Stromal cell of bone marrow (primary cell): ENCODE measurements at places on chromosomes 7 and 10.

DNA sequence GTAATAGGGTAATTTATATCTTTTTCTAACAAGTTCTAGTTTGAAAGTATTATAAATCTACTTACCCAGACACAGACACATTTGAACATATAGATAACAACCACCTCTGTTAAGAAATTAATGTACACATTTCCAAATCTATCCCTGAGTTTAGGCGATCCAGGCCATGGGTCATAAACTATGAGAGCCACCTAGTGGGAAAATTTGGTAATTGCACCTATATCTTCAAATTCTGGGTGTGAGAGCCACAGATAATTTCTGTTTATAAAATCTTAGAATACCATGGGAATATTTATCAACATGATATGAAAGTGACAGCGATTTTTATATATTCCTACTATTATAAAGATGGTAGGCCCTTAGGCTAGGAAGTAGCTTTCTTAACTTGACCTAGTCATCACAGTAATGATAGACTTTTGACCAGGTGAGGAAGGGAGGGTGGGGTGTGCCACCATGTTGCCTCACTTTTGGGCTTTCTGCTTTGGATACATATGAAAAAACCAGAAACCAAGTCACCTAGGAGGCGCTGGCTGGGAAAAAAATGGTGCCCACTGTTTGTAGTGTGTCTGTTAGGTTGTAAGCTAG lies 8.0 kb upstream of the EPHA1 start:
- DNase-seq = peak; percentile 28

- no peak for DNase-seq
Measured at GRCh38 chr7:105639667-105640493, 58.6 kb upstream of the EFCAB10 start.

GRCh38 chr10:28938745-28939144 lies 261.4 kb downstream of the BAMBI start:
- DNase-seq = no peak

- DNase-seq = no peak
Measured at GRCh38 chr7:289756-290553, at the start of gene FOXL3. Gene FOXL3, plus strand, starts transcription at chr7:290170. Its CDS starts 0 bp downstream, at chr7:290170.

DNA sequence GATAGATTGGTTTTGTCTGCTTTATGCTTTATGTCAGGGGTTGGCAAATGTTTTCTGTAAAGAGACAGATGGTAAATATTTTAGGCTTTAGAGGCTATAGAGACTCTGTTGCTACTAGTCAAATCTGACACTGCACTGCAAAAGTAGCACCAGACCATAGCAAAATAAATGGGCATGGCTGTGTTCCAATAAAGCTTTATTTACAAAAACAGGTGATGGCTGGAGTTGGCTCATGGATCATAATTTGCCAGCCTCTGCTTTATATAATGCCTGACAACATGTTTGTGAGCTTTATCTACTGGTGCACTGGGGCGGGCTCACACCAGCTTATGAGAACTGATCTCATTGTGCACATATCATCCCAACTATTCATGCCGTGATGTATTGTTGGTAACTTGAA lies 120.1 kb downstream of the PLXDC2 start:
- no peak for DNase-seq

DNA sequence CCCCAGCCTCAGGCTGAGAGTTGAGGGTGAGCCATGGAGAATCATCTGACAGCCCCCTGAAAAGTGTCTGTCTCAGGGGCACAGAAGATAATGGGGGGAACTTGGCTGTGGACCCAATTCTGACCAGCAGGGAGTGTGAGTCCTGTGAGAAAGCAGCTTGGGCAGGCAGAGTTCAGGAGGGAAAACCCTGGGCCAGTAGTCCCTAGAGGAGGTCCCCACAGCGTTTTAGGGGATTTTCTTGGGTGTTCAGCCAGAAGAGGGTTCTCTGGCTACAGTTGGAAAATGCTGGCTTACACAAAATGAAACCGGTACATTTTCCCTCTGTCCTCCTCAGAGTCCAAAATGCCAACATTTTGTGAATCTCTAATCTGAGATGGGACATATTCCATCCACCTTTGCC lies 35.8 kb upstream of the TRIM8 start:
- no peak for DNase-seq

- no peak for DNase-seq
Measured at GRCh38 chr7:83957333-83957732, 237.3 kb downstream of the SEMA3A start.

DNA sequence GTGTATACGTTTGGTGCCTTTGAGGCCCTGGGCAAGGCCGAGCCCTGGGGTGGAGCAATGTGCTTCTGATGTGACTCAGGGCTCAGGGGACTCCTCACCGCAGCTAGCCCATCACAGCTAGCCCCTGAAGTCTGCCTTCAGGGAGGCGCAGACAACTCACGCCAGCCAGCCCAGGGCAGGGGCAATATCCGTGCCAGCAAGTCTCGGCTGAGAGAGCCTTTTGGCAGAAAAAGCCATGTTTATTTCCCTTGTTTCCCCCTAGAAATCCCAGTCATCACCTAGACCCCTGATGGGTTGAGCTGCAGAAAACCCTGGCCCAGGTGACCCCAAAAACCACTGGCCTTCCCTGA lies 90.4 kb downstream of the CHST15 start:
- DNase-seq = no peak

DNA sequence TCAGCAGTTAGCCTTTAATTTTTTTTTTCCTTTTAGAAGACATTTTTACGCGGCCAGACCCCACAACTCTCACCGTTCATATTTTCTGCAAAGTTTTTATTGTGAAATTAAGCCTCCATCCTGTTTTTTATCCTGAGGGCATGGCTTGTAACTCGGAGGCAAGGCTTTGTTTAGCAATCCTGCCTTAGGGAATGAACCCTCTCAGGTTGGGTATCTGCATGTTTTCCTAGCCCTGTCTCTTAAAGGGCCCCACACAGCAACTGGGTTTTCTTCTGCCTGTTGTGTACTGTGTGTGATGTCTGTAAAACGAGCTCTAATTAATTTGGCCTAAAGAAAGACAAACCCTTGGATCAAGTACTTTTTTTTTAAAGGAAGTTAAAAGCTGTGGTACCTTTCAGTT lies 130.2 kb upstream of the COBL start:
- no peak for DNase-seq

- DNase-seq = no peak
Measured at GRCh38 chr10:86191686-86192085, 174.9 kb downstream of the GRID1 start.

- DNase-seq = no peak
Measured at GRCh38 chr10:22560913-22561239, 153.5 kb downstream of the PIP4K2A start.

DNA sequence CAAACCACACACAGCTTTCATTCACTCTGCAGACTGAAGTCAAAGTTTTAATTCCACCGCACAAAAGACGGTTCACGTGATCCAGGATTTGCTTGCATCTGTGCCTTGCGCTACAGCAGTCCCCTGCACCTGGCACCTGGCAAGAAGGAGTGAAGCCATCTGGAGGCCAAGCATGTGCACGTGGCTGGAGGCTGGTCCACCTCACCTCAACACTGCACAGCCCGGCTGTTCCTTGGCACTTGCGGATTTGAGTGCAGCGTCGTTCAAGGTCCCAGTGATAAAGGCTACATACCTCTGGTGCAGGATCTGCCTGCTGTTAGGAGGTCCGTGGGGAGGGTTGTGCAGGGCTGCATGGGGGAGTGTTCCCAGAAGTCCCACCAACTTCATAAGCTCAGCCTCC lies 248.5 kb upstream of the GRB10 start:
- DNase-seq = no peak

DNA sequence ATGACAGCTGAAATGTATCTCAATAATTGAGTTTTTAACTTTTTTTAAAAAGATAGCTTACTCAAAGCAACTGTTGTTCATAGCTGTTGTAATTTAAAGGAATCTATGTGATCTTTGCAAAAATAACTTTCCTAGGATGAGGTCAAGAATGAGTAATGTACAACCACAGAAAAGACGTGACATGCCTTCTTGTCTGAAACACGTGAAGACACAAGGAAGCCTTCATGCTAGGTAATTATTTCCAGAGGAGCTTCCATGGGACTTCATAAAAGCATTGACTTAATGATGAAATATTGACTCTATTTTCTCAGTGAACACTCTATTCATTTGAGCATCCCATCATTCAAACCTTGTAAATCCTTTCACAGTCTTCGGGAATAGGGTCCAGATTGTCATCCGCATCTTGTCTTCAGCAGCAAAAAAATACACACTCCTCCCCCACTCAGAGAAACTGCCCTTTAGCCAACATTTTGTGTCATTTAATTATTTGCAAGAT lies 528.0 kb downstream of the NRG3 start:
- no peak for DNase-seq

GRCh38 chr7:116548506-116548905 lies 23.7 kb downstream of the CAV1 start:
- DNase-seq = no peak

GRCh38 chr10:104630731-104631130 lies 10.4 kb upstream of the SORCS3 start:
- no peak for DNase-seq

DNA sequence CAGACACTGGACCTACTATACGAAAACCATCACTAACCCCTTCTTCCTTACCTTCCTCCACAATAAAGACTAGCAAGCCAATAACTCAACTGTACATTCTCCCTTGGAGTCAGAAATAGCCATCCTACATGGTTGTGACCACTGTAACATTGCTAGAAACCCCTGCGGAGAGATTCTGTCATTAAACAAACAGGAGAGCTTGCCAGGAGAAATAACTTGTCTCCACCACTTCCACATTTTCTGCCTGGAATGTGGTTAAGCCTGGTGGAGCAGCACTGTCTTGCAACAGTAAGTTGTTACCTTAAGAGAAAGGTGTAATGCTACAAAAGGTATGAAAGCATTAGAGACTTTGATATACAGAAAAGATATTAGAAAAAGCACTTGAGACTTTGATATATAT lies 45.8 kb downstream of the THSD7A start:
- DNase-seq = peak; percentile 3

DNA sequence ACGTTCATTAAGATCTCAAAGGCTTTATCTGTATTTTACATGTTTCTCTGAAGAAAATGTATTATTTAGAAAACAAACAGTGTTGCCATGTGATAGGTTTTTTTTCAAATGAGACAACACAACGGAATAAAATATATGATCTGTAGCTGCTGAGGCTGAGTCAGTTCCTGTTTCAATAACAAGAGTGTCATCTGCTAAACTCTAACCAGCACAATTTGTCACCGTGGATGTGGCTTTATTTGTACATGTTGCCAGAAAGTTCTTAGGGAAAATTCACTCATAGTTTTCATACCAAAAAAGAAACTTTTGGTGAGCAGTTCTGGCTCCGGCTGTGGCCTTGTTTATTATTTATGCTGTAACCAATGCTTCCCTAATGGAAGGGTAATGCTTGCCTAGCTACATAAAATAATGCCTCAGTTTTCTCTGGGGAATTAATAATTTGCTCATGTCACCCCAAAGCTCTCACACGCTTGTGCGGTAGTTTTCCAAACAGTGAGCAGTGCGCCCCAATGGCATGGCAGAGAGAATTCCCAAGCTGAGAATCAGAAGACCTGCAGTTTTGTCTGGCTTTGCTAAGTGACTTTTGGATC lies 20.3 kb upstream of the KLF6 start:
- peak; percentile 81 for DNase-seq

GRCh38 chr7:87091487-87092066 lies 32.1 kb upstream of the ELAPOR2 start:
- DNase-seq = no peak

DNA sequence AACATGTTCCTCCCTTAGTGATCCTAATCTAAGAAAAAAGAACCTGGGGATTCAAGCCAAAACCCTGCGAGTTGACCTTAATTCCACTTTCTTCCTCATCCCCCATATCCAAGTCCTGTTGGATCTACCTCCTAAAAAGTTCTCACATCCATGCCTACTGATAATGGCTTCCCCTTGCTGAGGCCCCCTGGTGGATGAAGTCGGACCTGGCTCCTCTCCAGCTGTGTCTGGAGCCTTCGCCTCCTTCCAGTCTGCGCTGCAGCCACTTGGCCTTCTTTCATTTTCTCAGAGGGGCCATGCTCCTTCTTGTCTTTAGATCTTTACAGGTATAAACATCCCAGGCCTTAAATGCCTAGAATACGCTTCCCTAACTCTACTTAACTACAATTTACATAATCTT lies 8.1 kb downstream of the PDE1C start:
- DNase-seq = no peak

- no peak for DNase-seq
Measured at GRCh38 chr10:88390041-88390440, 193.1 kb downstream of the RNLS start.

DNA sequence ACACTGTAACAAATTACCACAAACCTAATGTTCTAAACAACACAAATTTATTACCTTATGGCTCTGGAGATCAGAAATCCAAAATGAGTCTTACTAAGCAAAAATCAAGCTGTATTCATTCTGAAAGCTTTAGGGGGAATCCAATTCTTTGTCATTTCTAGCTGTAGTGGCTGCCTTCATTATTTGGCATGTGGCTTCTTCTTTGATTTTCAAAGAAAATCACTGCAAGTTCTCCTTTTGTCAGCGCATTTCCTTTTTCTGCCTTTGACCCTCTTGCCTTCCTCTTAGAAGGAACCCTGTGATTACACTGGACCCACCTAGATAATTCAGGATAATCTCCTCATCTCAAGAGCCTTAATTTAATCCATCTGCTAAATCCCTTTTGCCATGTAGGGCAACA lies 36.9 kb downstream of the ZPBP start:
- DNase-seq = no peak

DNA sequence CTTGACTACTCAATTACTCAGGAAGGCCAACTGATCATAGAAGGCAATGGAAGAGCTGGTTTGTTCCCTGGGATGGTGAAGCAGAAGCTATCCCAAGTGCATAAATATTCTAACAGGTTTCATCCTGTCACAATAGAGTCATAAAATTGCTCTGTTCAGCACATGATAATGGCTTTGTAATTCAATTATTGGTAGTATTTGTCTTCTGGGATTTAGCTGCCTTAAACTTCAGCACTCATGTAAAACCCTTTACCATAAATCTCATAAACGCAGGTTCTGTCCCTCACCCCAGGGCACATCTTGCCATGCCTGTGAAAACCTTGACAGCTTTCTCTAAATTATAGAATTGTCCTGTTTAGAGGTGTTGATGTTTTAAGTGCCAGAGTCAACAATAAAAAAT lies 417.6 kb downstream of the SORCS1 start:
- DNase-seq = no peak

DNA sequence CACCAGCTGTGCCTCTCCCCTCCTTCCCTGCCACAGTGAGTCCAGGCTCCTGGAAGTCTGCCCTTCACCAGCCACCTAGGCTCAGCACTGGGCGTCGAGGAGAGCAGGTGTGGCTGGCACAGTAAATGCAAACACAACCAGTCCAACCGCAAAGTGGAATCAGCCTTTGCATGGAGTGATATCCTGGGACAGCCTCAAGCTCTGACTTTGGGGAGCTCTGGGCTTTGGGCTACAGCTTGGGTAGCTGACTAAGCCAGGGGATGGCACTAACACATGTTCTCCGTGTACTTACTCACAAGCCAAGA lies 312.4 kb downstream of the KCNMA1 start:
- no peak for DNase-seq

DNA sequence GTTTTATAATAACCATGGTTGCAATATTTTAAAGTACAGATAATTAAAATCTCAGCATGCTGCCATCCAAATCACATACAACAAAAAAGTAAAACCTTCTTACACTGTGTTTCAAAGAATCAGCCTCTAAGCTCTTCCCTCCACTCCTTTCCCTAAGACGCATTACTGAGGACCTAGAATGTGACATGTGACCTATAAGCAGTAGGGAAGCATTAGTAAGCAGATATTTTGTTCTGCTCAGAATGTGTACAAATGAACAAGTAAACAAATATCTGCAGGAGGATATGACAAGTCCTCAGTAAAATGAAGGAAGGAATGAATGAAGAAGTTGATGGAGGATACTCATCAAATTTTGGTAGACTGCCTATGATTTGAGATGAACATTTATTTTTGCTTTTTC lies 49.1 kb downstream of the RAB11FIP2 start:
- DNase-seq = no peak
